HS-27A (cell line): ENCODE measurements at places on chromosomes 11 and 22.
A peak's percentile ranks its signal among the peaks of the same experiment; 100 is the strongest.

- DNase-seq = peak; percentile 96
These were observed 153.4 kb downstream of the CCDC34 start for GRCh38 chr11:27209562-27210005.

DNA sequence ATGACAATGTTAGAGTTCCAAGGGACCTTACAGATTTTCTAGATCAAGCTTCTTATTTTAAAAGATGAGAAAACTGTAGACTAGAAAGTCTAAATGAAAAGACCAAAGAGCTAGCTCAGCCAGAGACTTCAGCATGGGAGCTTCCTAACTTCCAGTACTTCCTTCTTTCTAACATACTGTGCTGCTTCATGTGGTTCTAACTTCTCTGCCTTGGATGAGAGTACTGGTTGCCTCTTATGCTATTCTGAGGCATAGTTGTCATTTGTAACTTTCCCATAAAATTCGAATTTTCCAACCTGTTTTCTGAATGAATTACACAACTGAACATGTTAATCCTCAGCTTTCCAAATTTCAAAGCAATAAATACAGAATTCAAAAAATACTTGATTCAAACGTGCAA is 1.8 kb downstream of the MTMR2 start:
- no peak for DNase-seq

DNA sequence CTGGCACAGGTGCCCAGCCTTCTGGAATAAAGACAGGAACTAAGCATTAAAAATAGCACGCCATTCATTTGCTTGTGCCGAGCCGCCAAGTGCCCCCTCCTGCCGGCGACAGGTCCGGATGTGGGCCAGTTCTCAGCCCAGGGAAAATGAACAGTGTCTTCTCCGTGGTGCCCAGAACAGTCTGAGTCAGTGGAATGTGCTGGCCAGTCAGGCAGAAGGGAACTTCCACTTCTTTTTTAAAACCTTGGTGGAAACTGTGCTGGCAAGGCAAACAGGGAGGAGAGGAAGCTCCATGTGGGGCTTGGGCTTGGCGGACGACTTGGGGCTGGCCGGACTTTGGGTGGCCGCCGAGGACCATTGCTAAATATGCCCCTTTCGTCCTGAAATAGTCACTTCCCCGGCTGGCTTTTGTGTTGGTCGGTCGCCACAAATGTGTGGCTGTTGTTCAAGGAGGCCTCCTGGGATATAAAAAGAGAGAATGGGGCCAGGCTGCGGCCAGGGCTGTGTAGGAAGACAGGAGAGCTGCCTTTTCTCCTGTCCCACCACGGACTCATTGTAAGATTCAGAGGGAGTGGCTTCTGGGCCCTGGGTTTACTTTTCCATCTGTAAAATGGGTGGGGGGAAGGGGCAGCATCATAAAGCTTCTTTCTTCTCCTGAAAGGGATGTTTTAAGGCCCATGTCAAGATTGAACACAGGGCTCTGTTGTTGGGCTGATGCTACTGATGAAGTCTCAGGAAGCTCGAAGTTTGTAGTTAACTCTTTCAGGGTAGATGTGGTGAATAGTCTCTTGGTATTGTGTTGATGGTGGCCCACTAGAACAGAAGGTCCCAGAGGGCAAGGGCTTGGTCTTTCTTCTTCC is 101.0 kb downstream of the PTPRJ start:
- no peak for DNase-seq

DNA sequence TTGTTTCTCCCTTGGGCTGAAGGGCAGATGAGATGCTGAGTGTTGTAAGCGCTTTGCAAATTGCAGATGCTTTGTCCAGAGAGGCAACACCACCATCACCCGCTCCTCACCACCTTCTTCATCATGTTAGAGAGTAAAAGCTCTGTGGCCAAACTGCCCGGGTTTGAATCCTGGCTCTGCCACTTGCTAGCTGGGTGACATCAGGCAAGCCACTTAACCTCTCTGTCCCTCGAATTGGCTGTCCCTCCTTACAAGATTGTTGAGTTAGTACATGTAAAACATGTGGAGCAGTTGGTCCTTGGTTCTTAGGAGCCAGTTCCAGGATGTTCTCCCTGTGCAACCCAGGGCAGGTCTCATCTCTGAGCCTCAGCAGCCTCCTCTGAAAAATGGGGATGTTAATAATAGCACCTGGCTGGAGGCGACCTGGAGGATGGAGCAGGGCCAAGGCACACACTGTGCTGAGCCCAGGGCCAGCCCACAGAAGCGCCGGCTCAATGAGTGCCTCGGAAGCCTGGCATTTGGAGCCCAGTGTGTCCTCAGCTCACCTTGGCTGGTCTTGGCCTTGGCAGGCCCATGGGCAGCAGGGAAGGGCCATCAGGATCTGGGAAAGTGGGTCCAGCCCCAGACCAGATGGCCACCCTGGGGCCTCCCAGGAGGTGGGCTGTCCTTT is 10.5 kb downstream of the C11orf86 start:
- no peak for DNase-seq

DNA sequence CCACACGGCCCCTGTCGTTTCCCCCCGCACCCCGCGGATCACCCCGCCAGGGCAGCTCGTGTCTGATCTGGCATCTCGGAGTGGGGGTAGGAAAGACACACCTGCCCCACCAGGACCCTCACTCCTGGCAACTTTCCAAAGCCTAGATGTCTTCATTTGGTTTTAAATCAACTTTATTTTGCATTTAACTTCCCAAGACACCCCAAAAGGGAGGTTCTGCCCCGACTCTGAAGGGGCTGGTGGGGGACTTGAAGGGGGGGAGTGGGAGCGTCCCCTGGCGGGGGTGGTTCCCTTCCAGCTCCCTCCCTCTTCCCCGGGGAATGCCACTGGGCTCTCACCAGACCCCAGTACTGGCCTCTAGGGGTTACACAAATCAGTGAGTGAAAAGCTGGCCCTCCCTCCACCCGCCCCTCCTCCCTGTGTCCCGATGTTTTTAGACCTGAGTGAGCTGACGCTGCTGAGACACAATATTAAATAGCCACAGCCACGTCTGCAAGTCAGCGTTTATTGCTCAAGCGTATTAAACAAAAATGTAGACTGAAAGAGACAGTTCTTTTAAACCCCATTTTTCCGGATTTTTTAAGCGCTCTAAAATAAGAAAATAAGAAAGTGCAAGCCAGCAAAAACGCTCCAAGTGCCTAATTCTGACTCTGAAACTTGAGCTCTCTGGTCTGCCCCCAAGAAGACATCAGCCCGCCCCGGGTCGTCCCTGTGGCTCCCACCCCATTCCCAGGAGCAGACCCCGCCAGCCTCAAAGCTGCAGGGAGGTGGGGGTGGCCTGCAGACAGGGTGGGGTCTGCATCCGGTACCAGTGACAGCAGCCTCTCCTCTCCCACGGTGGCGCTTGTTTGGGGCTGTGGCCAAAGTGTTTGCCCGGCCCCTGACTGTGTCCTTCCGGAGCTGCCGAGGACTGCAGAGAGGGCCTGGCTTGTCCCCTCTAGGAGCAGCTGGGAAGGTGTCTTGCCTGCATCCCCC is 1.1 kb upstream of the TTLL8 start:
- DNase-seq = no peak
